ENCODE measurements at places on chromosomes 2 and 18.

DNA sequence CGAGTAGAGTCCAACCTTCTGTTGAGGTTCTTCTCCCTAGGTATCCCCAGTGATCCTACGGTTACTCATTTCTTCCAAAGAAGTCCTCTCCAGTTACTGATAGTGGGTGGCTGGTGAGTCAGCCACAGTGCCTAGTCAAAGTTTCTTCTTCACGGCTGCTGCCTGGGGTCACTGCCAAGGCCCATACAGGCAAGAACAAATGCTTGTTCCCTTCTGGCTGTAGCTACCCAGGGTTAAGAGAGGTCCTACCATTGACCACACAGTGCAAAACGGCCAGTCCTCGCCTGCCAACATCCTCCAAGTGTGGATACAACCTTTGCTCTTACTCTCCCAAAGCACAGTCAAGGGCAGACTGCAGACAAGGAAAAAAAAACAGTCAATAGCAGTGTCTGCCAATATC is 2.9 kb upstream of the PTPN4 start:
- peak; percentile 34 for DNase-seq

GRCh38 chr18:59268127-59268720 is 5.0 kb downstream of the RAX start:
- no peak for DNase-seq

DNA sequence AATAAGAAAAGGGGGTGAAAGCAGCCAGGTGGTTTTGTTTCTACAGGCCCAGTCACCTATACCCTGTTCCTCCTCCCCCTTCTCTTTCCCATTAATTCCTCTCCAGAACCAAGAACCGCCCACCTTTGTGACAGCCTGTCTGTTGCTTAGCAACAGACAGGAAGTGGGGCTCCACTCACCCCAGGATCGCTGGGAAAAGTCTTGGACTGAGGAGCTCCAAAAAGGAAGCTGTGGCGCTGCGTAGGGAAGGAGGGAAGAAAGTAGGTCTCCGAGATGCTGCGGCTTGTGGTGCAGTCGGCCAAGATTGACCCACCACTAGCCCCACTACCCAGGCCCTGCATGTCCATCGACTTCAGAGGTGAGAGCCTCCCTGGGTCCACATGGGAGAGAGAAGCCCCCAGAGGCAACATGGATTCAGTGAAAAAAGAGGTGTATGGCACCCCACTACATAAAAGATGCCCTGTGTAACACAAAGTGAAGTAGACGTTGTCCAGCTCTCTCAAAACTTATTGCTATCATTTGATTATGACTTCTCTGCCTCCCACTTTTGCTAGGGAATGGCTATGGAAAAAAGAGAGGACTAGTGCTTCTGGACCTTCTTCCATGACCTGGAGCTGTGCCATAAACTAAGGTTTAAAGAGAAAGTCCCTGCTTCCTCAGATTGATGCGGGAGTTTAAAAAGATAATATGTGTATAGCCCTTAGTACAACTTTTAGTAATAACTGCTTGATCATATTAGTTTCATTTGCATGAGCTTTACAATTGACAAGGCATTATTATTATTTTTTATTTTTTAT is at the start of gene FER1L5:
Gene FER1L5 (plus strand): TSS at position 201 of the 797 bp plus-strand sequence. CDS start 73 bp downstream, at position 274.
- DNase-seq = no peak

- no peak for DNase-seq
These were observed 71.1 kb upstream of the DSC1 start for GRCh38 chr18:31233621-31234275.

DNA sequence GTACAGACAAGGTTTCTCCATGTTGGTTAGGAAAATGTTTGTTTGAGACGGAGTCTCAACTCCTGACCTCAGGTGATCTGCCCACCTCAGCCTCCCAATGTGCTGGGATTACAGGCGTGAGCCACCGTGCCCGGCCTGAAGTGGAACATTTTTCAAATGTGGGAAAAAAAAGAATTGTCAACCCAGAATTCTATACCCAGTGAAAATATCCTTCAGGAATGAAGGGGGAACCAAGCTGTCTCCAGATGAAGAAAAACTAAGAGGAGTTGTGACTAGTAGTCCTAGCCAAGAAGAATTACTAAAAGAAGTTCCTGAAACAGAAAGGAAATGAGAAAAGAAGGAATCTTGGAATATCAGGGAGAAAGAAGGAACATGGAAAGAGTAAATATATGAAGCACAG is 25.7 kb downstream of the RAPGEF4 start:
- DNase-seq = no peak

- DNase-seq = no peak
These were observed 303.4 kb downstream of the ALK start for GRCh38 chr2:29618024-29618423.
